ENCODE measurements at places on chromosomes 1 and 21. TPM values are rescaled to one million over a fixed set of nuclear protein-coding genes. Genes with fewer than 3 reads are reported as not detected.

CXADR gene
- polyA plus RNA-seq = 1.5 TPM

SEMA6C gene
- polyA plus RNA-seq = 0.88 TPM

KCNQ4 gene
- 0.16 TPM for polyA plus RNA-seq

FAM72C gene
- 0.44 TPM for polyA plus RNA-seq

SLC25A34 gene
- polyA plus RNA-seq = 6.0 TPM

Data from adrenal gland (tissue), 19 donors.